Fibroblast of skin of right biceps (primary cell): ENCODE measurements at places on chromosomes 6 and 20.
A peak's percentile ranks its signal among the peaks of the same experiment; 100 is the strongest.

- DNase-seq: peak; percentile 68
Observed at GRCh38 chr6:36594816-36595643, 868 bp downstream of the SRSF3 start.

DNA sequence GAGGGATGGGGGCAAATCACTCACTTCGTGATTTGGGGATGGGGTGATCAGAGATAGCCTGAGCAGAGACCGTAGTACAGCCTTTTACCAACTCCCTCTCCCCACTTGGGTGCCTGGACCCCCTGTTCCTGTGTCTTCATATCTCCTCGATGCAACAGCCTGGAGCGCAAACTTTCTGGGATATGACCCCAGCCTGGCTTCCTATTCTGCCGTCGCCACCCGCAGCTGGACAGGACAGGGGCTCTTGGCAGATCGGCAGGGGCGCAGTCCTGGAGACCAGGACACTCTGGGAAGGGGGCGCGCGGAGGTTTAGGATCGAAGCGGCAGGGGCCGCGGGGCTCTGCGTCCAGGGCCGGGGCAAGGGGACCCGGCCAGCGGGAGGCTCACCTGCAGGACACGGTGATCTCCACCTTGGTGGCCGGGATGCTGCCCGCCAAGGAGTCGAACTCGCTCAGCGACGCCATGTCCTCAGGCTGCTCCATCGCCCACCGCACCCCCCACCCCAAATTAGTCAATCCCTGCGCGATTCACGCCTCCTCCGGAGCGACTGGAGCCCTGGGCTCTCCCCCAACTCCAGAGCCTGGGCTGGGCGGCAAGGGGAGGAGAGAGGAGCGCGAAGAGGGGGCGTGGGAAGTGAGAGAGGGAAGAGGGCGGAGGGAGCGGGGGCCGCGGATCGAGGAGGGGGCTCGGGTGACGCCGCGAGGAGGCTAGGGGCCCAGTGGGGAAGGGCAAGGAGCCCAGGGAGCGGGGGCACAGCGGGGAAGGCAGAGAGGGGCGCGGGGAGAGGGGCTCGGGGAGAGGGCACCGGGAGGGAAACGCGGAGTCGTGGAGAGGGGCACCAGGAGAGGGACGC is at the start of gene CPNE5:
TSS of gene CPNE5 (minus strand) at position 549 of the 853 bp plus-strand sequence. CDS start at position 482, 67 bp downstream.
- no peak for DNase-seq

DNA sequence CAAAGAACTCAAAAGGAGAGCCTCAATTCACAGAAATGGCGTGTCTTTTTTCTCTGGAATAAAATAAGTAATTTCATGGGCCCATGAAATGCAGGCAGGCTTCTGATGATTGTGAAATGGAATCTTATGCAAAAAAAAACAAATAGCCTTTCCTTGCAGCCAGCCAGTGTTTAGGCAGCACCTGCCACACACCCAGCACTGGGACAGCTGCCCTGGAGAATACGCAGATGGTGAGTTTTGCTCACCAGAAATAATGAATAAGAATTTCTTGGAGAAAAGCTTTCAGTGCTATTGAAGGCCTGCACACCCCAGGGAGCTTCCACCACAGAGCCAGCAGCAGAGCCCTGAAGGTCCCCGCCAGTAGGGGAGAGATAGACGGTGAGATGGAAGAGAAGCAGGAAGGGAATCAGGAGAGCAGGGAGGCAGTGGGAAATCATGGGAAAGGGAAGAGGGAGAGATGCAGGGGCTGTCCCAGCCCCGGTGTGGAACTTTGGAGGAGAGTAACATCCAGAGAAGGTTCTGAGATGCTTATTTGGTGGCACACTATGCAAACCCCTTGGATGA is 54.9 kb downstream of the PXDC1 start:
- DNase-seq: no peak

GRCh38 chr6:2245877-2246863 is 765 bp upstream of the GMDS start:
- DNase-seq: peak; percentile 39

DNA sequence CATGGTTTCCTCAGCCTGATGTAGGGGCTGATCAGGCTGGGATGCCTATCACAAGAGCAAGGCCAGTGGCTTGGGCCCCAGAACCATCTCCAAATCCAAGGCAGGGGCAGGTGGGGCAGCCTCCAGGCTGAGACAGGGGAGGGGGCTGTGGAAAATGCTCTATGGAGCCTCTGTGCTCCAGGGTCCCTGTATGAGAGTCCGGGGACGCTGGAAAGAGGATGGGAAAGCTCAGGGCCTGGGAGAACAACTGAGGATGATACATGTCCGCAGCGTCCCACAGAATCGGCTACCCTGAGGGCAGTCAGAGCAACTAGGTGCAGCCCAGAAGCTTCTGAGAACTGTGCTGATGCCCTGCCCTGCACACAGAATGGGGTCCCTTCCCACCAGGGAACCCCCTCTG is 43.4 kb downstream of the CPXM1 start:
- DNase-seq: no peak

- DNase-seq: no peak
Observed at GRCh38 chr6:167687116-167687725, 139.5 kb upstream of the AFDN start.

- no peak for DNase-seq
Observed at GRCh38 chr6:33198853-33199436, 1.5 kb downstream of the RXRB start.

DNA sequence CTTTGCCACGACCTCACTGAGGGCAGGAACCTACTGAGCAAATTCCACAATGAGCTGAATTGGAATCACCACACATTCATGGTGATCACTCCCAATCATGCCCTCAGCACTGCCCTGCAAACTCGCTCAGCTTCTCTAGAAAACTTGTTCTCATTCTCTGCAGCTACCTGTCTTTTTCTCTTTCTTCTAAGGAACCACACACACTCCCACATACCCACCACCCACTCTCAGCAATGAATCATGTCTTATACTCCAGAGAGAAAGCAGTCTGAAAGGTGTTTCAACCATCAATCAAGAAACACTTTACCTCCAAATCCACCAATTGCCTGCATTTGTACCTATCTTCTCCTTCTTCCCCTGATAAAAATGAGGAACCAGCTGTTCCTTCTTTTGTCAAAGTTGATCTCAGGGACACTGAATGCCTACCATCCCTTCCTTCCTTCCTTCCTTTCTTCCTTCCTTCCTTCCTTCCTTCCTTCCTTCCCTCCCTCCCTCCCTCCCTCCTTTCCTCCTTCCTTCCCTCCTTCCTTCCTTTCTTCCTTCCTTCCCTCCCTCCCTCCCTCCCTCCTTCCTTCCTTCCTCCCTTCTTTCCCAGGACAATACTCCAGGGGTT is 84.6 kb upstream of the SGK1 start:
- no peak for DNase-seq

DNA sequence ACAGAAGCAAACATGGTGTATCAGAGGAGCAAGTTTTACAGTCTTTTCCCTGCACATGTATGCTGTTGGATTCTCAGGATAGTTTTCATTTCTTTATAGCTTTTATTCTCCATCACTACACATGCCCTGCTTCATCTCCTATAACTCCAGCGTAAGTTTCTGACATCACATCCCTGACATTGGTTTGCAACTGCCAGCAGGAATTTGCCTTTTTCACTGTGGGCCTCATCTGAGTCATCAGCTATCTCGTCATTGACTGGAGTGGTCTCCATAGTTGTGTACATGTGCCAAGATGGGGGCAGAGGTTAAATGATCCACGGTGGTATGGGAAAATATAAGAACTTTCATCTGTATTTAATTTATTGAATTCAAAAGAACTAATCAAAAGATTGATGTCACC is 96.7 kb downstream of the SLX4IP start:
- DNase-seq: peak; percentile 79

DNA sequence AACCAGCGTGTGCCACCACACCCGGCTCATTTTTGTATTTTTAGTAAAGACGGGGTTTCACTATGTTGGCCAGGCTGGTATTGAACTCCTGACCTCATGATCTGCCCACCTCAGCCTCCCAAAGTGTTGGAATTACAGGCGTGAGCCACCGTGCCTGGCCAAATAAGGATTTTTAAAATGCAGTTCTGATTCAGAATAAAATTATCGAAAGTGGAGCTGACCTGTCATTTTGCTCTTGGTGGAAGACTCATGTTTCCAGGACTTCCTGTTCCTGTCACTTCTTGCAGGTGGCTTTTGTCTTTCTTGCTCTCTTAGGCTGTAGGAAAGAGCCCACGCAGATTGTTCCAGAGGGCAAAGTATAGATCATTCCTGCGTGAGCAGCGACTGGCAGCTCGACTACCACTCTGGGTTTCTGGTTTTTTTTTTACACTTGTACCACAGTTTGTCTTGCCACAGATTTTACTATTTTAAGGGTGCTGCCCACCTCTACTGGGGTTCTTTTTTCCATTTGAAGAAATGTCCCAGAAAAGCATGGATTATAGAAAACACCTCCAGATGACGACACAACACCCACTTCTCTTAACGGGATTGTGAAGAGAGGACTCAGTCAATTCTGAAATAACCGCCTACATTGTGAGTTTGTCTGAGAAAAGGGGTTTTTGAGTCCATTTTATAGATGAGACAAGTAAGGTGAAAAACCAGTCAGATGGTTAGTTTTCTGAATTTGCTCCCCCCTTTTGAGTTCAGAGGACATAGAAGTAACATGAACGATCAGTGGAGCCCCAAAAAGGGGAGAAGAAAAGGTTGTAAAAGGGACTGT is 7.5 kb downstream of the JARID2 start:
- DNase-seq: no peak

DNA sequence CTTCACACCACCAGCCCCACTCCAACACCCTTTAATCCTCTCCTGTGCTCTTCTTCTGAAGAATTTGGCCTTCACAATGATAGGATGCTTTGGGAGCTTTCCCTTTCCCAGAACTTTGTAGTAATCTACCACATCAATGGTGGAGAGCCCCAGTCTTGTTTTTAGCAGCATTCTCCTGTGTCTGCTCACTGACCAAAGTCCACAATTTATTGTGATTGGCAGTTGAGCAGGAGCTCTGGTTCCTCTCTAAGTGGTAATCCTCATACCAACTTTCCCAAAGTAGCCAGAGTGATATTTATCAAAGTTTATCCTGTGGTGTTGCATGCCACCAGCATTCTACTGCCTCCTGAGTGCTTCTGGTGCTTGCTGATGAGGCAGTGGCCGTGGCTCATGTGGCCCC is 29.0 kb upstream of the OPN5 start:
- DNase-seq: no peak

DNA sequence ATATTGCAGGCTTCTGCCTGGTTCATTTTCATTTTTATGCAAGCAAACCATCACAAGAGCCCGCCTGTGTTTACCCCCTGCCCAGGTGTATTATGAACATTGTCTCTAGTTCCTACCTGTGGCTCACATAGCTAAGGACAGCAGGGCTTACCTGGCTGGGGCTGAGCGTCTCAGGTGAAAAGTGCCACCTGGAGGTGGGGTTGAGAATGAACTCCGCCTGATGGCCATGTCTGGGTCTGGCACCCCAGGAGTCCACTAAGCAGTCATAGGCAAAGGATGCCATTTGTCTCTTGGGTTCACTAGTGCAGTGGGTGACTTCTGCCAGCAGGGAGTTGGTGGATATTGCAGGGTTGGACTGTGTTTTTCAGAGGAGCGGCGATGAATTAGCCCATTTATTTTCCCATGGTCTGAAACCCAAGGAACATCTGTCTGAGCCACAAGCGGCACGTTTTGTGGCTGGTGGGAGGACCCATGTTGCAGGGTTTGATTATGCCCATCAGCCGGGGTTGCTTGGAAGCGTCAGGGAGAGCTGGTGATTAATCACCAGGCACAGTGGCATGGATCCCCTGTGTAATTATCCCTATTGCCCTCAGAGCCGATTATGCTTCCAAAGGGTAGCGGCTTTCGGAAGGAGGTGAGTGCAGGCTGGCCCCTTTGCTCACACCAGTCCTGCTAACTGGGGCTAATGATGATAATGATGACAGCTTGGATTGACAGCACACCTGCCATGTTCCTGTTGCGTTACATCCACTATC is 92.1 kb downstream of the CDH26 start:
- no peak for DNase-seq

GRCh38 chr20:23164176-23164601 is 78.1 kb upstream of the CD93 start:
- DNase-seq: no peak

- peak; percentile 73 for DNase-seq
Observed at GRCh38 chr20:21936720-21937380, 231.4 kb downstream of the PAX1 start.
